HepG2 (cell line): ENCODE measurements at places on chromosomes 2 and 18. TPM values are rescaled to one million over a fixed set of nuclear protein-coding genes. Genes with fewer than 3 reads are reported as not detected.
A peak's percentile ranks its signal among the peaks of the same experiment; 100 is the strongest.

GRCh38 chr2:97741686-97742085, 28.3 kb downstream of the ZAP70 start:
- H3K36me3 ChIP-seq, result no peaks in the 10 kb centered on the region
- H3K27ac ChIP-seq, result no peak overlapping the region
- H3K4me1 ChIP-seq, result peaks cover 35% of the 10 kb centered on the region
- DNase-seq, result no peak
- H3K4me3 ChIP-seq, result no peak overlapping the region
- H3K27me3 ChIP-seq, result peaks cover 2% of the 10 kb centered on the region

GRCh38 chr2:49914281-49914680, 760.0 kb upstream of the FSHR start:
- H3K4me1 ChIP-seq, result no peaks in the 10 kb centered on the region
- no peak overlapping the region for H3K27ac ChIP-seq
- DNase-seq, result no peak
- no peak overlapping the region for H3K4me3 ChIP-seq

DNA sequence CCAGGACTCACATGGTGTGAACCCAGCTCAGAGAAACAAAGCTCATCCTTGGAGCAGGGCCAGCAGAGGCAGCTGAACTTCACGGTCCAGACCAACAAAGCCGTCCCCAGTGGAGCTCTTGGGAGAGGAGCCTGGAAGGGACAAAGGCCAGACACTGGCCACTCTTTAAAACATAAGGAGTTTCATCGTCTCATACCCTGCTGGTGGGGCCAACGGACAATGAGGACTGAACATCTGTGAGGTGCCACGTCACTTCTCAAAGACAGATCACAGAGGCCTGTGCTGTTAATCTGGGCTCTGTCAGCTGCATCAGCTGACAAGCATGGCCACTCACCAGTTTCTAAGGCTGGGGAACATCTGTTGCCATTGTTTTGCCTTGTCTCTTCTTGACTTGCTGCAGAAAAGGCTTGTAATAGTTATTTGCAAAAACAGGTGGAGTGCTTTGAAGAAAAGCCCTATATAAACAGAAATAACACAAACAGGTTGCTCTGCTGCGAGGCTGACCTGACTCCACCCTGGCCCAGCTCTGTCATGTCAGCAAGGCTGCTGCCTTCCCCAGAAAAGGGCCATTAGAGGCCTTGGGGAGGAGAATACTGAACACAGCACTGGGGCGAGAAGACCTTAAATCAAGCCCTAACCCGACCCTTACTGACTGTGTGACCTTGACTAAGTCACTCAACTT, 68.1 kb upstream of the DAPL1 start:
- H3K36me3 ChIP-seq, result no peaks in the 10 kb centered on the region
- H3K27ac ChIP-seq, result no peak overlapping the region
- H3K27me3 ChIP-seq, result peaks cover 29% of the 10 kb centered on the region; the same call in 2 of the 3 replicates
- H3K4me1 ChIP-seq, result peaks cover 55% of the 10 kb centered on the region
- peak overlapping the region; percentile 2; the same call in 1 of the 2 replicates for H3K4me3 ChIP-seq

DNA sequence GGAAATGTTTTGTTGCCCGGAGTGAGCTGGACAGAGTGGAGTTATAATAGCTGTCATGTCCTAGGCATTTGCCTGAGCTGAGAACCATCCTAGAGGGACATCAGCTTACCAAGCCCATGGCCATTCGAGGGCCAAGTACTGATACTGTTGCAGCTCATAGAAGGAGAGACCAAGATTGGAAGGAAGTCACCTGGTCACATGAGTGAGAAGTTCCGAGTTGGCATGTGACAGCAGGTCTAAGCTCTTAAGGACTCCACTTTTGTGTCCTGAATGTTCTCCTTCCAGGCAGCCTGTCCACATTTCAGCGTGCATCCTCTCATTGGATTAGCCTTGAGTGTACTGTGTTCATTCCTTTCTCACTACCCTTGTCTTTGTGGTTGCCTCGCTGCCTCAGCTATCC, 4.4 kb downstream of the FHOD3 start:
- no peaks in the 10 kb centered on the region for H3K36me3 ChIP-seq
- no peak overlapping the region for H3K4me3 ChIP-seq
- H3K27ac ChIP-seq, result no peak overlapping the region
- 0 out of 2 replicates have a peak, but pooled peaks cover 2% of the 10 kb centered on the region for H3K4me1 ChIP-seq
- peaks cover 31% of the 10 kb centered on the region; the same call in 2 of the 3 replicates for H3K27me3 ChIP-seq
- DNase-seq, result no peak

DNA sequence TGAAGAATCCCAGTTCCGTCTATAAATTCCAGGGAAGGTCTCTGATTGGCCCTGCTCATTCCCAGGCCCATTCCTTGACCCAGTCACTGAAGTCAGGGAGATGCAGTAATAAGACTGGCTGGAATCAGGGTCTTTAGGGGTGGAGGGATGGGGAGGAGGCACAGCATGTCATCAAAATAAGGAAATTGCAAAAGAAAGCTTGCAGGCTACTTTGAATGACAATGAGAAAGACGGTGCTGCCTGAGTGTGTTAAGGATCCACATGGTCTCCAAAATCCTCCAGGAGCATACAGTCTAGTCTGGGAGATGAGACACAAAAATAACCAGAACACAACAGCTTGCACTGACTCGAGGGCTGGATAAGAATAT, 2.0 kb upstream of the DES start:
- no peaks in the 10 kb centered on the region for H3K36me3 ChIP-seq
- no peak overlapping the region for H3K27ac ChIP-seq
- H3K4me3 ChIP-seq, result no peak overlapping the region
- H3K27me3 ChIP-seq, result peaks cover 24% of the 10 kb centered on the region
- peaks cover 10% of the 10 kb centered on the region; the same call in 1 of the 2 replicates for H3K4me1 ChIP-seq
- DNase-seq, result no peak

The NFATC1 gene
- total RNA-seq, result not detected in 2 replicates

The ANKRD62 gene
- not detected in 2 replicates for total RNA-seq

The LCT gene
- not detected in 2 replicates for total RNA-seq

The SULT1C4 gene
- total RNA-seq, result 1.3 and 2.6 TPM in 2 replicates

The PSMA8 gene
- total RNA-seq, result not detected in 2 replicates

The DCDC2C gene
- not detected in 2 replicates for total RNA-seq
